A549 treated with CpdA at 1 μM for 4 hours (cell line): ENCODE measurements at places on chromosomes 5 and 9. TPM values are rescaled to one million over a fixed set of nuclear protein-coding genes. Genes with fewer than 3 reads are reported as not detected.

Gene PRELID1
- 267 to 389 TPM (median 379 TPM) in 5 replicates for total RNA-seq

Gene SETD9
- total RNA-seq = 4.4 to 6.5 TPM (median 5.4 TPM) in 5 replicates

Gene PCDHGC5
- total RNA-seq = 0.05 TPM in 1 of 5 replicates, not detected in the others

Gene ARID3C
- 0.15 to 0.33 TPM (median 0.23 TPM) in 4 of 5 replicates, not detected in the other for total RNA-seq

Gene GADD45G
- 0.16 to 0.40 TPM (median 0.35 TPM) in 4 of 5 replicates, not detected in the other for total RNA-seq

Gene CBY3
- not detected in 5 replicates for total RNA-seq

Gene TMEM171
- 3.9 to 6.9 TPM (median 4.9 TPM) in 5 replicates for total RNA-seq

Gene NRG2
- total RNA-seq = 1.7 to 2.5 TPM (median 1.9 TPM) in 5 replicates

Gene AJM1
- 3.1 to 4.3 TPM (median 4.0 TPM) in 5 replicates for total RNA-seq

Gene SURF2
- total RNA-seq = 39.2 to 55.8 TPM (median 47.0 TPM) in 5 replicates

Gene PFN3
- total RNA-seq = not detected in 5 replicates

Gene ZNF483
- 0.53 to 0.85 TPM (median 0.69 TPM) in 5 replicates for total RNA-seq

Gene MIGA2
- 11.7 to 15.6 TPM (median 13.5 TPM) in 5 replicates for total RNA-seq

Gene RPL12
- 2,700 to 2,873 TPM (median 2,816 TPM) in 5 replicates for total RNA-seq

Gene CDX1
- not detected in 5 replicates for total RNA-seq

Gene UGT3A2
- not detected in 5 replicates for total RNA-seq

Gene GKAP1
- total RNA-seq = 4.5 to 6.4 TPM (median 5.5 TPM) in 5 replicates

Gene FOXD1
- total RNA-seq = 13.1 to 19.3 TPM (median 17.6 TPM) in 5 replicates

Gene TMEM174
- not detected in 5 replicates for total RNA-seq

Gene SLCO6A1
- not detected in 5 replicates for total RNA-seq

Gene GZMA
- total RNA-seq = not detected in 5 replicates

Gene SLC27A6
- 0.05 TPM in 1 of 5 replicates, not detected in the others for total RNA-seq

Gene FBLL1
- total RNA-seq = 0.11 to 0.24 TPM (median 0.16 TPM) in 4 of 5 replicates, not detected in the other

Gene TAF1L
- total RNA-seq = not detected in 5 replicates

Gene SVEP1
- 1.3 to 1.9 TPM (median 1.5 TPM) in 5 replicates for total RNA-seq

Gene BTNL8
- not detected in 5 replicates for total RNA-seq

Gene SMIM33
- not detected in 5 replicates for total RNA-seq

Gene SEC61B
- 289 to 343 TPM (median 319 TPM) in 5 replicates for total RNA-seq

Gene PCDHB16
- 0.05 to 0.10 TPM (median 0.08 TPM) in 4 of 5 replicates, not detected in the other for total RNA-seq

Gene MVB12B
- total RNA-seq = 6.4 to 8.4 TPM (median 7.6 TPM) in 5 replicates

Gene ACTBL2
- 0.05 TPM in 1 of 5 replicates, not detected in the others for total RNA-seq

Gene CACNA1B
- total RNA-seq = 0.02 to 0.06 TPM (median 0.03 TPM) in 5 replicates

Gene LIFR
- 4.9 to 7.4 TPM (median 5.6 TPM) in 5 replicates for total RNA-seq

Gene MAMDC2
- 0.17 to 0.38 TPM (median 0.25 TPM) in 5 replicates for total RNA-seq
